NCI-H1092 (cell line): ENCODE measurements at places on chromosomes 4 and X.

DNA sequence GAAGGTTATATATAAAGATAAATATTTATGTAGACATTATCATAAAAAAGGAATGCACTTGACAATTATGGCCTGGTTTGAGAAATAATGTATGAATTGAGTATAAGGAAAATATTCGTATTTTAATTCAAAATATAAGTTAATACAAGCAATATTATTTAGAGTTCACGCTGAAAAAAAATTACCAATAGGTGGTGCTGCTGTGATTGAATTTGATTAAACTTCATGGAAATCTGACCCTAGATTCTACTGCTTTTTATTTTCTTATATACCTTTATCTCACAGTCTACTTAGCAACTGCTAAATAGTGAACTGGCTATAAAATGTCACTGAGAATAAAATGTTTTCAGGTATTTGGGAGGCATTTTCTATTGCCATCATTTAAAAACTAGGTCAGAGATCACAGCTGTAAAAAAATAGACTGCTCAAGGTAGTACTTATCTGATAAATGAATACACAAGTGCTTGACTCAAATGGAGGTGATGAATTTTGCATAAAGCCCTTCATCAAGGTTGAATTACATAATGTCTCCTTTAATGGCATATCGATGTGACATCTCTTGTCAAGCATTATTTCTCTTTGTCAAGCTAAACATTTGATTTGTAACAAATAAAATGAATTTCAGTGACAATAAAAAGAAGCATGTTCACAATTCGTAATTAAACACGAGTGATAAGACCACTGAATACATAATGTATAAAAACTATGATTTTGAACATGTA lies 1638.8 kb upstream of the PCDH7 start:
- no peak for DNase-seq

DNA sequence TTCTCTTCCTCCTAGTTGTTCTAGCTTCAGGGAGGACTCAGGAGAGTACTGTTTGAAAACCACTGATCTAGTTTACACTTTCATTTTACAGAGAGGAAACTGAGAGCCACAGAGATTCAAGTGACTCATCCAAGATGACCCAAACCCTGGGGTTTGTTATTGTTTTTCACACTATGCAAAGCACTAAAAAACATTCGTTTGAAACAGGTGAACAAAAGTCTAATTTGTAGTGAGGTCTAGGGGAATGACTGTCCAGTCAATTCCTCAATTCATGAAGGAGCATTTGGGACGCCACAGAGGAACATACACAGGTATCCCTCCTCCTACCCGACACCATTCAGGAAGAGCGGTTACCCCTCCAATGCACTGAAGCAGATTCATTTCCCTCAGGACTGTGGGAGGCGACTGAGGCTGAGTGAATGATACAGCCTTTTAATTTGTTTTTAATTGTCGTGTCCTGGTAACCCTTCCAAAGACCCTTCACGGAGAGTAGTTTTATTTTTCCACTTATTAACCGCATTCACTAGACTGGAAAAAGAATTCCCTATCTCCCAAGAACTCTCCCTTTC lies 30.3 kb downstream of the TLR10 start:
- DNase-seq = no peak

GRCh38 chr4:17584521-17585213 lies 7.7 kb downstream of the LAP3 start:
- DNase-seq = no peak

GRCh38 chrX:126124721-126125120 lies 41.4 kb downstream of the DCAF12L2 start:
- DNase-seq = no peak

- DNase-seq = no peak
These were observed 96.3 kb downstream of the C4orf51 start for GRCh38 chr4:145776208-145776607.

DNA sequence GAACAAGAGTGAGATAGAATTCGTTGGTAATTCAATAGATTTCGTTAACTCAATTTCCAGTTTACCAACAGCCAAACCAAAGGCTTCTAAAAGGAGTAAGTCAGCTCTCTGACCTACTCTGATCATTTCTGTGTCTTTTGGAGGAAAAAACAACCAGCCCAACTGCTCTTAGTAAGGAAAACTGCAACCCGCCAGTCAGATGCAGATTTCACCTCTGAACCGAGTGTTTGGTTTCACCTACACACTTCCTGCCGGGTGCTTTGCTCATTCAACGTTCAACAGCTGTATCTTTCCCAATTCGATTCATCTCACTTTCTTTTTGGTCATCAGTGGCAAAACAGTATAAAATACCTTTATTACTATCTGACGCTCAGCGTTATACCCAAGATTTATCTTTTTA lies 24.5 kb downstream of the TMSB4X start:
- DNase-seq = no peak

GRCh38 chrX:121106484-121107235 lies 59.2 kb downstream of the GLUD2 start:
- no peak for DNase-seq

DNA sequence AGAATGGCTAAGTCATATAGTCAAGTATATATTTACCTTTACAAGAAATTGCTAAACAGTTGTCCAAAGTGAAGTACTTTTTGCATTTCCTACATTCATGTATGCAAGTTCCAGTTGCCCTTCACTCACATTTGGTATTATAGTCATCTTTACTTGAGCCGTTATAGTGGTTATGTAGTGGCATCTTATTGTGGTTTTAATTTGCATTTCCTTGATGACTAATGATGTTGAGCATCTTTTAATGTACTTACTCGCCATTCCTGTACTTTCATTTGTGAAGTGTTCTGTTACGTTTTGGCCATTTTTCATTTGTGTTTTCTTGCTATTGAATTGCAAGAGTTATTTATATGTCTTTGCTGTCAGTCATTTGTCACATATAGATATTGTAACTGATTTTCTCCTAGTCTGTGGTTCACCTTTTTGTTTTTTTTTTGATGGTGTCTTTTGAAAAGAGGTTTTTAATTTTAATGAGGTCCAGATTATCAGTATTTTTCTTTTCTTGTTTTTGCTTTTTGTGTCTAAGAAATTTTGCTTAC lies 27.6 kb downstream of the ARFIP1 start:
- no peak for DNase-seq
